BJ (cell line): ENCODE measurements at places on chromosomes 13 and 19.

DNA sequence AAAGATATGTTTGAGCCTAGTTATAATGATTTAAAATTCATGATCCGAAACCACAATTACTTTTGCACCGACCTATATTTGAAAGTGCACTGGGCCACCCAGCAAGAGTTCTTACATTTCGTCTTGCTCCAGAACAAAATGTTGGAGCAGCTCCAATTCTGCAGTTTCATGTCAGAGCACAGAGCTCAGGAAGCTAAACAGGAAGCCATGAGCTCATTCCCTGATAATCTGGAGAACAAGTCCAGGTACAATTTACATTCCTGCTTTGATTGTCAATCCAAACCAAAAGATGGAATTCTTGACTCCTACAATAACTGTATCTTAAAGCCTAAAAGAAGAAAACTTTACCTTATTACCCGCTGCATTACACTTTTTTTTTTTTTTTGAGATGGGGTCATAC lies 131.8 kb downstream of the KCTD12 start:
- no peak for DNase-seq

- DNase-seq, result no peak
Observed at GRCh38 chr13:113096745-113097305, 8.8 kb upstream of the F7 start.

GRCh38 chr13:98922306-98922705 lies 55.6 kb downstream of the DOCK9 start:
- no peak for DNase-seq

DNA sequence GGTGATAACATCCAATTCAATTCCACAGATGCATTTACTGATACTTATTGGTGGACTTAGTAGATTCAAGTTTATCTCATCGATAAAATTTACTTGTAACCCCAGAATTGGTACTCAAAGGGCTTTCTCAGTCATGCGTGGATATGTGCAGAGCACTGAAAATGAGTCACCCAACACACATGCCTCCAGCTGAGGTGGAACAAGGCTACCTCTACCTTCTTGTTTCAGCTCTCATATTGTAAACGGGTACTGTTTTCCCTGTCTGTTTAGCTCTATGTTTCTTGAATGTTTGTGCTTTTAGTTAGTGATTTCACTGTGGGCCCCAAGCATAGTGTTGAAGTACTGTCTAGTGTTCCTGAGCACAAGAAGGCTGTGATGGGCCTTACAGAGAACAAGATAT lies 1.5 kb downstream of the LRRC63 start:
- no peak for DNase-seq

DNA sequence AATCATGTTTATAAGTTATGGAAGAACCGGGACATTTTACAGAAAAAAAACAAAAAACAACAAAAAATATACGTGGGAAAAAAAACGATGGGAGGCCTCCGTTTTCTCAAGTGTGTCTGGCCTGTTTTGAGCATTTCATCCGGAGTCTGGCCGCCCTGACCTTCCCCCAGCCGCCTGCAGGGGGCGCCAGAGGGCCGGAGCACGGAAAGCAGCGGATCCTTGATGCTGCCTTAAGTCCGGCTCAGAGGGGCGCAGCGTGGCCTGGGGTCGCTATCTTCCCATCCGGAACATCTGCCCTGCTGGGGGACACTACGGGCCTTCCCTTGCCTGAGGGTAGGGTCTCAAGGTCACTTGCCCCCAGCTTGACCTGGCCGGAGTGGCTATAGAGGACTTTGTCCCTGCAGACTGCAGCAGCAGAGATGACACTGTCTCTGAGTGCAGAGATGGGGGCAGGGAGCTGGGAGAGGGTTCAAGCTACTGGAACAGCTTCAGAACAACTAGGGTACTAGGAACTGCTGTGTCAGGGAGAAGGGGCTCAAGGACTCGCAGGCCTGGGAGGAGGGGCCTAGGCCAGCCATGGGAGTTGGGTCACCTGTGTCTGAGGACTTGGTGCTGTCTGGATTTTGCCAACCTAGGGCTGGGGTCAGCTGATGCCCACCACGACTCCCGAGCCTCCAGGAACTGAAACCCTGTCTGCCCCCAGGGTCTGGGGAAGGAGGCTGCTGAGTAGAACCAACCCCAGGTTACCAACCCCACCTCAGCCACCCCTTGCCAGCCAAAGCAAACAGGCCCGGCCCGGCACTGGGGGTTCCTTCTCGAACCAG lies 1.8 kb upstream of the APOE start:
- DNase-seq, result no peak

DNA sequence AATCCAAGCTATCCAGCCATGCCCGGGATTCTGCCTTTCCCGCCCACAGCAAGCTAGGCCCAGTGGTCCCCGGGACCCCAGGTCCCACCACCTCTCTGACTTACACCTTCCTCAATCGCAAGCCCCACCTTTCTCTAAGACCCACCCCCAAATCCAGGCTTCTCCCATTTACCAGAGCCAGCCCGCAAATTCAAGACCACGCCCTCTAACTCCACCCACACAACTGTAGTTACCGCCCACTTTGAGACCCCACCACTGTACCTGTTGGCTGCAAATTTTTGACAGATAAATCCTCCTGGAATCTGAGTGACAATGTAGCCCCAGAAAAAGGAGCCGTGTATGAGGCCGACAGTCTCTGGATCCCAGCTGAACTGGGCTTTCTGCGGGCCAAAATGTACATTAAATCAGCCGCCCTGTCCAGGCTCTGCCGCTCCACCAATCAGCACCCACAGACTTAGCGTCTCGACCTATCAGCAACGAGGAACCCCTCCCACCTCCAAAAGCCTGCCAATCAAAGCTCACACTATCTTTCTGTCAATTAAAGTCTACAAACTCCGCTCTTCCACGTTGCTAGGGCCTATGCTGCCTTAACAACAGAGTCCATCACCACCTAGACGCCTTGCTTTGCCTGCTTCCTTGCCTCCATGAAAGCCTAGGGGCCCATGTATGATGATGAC lies 6.3 kb downstream of the SLC17A7 start:
- DNase-seq, result no peak

GRCh38 chr19:16091546-16092475 lies 15.5 kb downstream of the TPM4 start:
- no peak for DNase-seq

DNA sequence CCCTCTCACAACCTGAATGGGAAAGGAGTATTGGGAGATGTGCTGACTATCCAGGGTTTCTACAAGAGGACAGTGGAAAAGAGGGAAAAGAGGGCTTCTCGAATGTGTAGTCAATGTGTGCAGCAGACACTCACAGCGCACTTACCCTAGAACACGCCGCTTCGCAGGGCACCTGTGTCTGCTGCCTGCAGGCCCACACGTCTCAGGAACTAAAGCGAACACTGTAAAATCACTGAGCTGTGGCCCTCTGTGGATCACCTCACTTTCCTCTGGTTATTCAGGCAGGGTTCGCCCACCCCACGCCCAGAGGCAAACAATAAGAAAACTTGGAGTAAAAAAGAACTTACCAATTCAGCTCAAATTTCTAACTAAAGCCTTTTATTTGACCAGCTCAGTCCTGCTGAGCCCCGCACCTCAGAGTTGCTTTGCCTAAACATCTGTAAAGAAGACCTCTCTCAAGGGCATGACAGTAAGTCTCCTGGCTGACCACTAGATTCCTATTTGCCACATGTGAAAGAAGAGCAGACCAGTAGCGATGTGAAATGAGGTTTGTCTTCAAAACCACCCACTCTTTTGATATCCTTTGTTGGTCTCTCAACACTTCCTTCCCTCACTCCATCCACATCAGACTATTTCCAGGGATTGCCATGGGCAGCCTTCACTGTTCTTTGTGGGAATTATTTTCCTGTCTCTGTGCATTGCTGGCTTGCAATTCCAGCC lies 19.3 kb upstream of the DOCK9 start:
- no peak for DNase-seq
